ENCODE measurements at places on chromosomes 7 and 10.

GRCh38 chr7:140062118-140062527, 628 bp downstream of the PARP12 start:
- DNase-seq, result no peak

GRCh38 chr10:94075506-94075905, 81.8 kb downstream of the PLCE1 start:
- DNase-seq, result no peak

DNA sequence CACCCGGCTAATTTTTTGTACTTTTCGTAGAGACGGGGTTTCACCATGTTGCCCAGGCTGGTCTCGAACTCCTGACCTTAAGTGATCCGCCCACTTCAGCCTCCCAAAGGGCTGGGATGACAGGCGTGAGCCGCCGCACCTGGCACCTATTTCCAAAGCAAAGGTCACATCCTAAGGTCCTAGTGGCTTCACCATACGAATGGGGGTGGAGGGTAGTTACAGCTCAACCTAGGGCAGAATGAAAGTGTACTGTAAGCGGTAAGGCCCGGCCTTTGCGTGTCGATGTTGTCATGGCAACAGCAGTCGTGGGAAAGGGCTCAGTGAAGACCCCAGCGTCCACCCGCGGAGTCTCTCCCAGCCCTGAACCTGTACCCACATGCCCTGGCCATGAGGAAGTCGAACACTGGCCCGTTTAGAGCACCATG, 1.6 kb upstream of the COX19 start:
- no peak for DNase-seq

DNA sequence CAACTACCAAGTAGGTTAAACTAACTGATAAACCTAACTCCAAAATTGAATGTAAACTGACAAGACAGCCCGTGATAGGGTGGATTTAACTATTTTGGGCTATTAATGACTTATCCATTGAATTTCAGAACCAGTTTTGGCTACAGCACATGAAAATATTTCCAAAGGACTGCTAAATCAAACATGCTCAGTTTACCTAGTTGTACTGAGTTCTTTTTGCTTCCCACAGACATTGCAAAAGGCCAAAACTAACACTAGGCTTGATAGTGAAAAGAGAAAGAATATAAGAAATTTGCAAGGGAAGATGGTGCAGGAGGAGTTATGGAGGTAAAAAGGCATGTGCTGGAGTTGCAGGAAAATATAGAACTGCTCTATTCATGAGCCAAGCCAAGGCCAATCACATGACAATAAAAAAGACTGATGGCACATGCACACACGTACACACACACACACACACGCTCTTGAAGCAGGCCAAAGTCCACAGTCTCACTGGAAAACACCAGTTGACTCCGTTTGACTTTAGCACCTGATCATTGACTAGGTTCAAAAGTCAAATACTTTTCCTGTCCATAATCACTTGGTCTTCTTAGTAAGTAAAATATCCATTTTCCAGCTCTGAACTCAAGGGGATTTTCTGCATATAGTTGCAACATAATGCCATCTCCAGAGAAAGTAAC, 76.0 kb upstream of the AGBL3 start:
- DNase-seq, result no peak

DNA sequence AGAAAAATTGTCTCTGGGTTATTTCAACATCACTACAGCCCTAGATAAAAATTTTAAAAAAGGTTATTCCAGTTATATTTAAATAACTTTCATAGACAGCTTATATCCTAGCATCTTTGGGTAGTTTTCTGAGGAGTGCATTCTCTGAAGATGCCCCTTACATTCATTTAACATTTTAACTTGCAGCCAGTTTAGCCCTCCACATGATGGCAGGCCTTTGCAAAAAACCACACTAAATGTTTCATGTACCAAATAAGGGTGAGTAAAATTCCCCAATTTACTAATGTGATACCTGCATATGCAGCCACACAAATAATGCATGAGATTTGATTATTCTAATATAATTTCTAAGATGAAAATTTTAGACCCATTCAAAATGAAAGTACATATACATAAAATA, 108.4 kb upstream of the ZWINT start:
- no peak for DNase-seq

DNA sequence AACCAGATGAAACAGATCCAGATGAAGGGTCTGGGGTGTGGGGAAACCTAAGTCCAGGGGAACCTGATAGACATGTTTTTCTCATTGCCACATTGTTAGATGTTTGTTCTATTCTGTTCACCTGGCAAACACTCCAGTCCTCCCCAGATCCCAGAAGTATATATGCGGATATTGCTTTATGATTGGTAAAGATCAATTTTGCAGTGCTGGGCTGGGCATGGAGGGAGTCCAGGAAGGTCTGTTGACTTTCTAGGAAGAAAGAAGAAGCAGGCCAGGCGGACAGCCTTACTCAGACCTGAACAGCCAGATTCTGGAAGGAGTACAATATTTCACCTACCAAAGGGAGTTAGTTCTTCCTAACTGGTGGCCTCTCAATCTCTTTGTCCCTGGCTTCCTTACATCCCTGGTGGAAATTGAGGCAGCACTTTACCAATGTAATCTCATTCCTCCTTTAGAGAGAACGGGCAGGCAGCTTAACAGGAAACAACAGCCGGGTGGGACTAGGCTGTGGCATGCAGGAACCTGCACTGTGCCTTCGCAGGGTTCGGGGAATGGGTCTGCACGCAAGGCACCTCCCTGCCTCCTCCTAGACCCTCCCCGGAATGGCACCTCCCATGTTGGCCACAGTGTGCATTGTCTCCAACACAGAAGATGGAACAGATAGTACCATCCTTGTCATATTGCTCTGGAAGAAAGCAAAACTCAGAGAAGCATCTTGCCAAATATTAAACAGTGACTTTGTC, 930 bp downstream of the GIMAP6 start:
- peak; percentile 3 for DNase-seq

GRCh38 chr7:38506004-38506403, 125.2 kb downstream of the AMPH start:
- no peak for DNase-seq

GRCh38 chr7:121761399-121761798, 111.6 kb upstream of the PTPRZ1 start:
- DNase-seq, result no peak

DNA sequence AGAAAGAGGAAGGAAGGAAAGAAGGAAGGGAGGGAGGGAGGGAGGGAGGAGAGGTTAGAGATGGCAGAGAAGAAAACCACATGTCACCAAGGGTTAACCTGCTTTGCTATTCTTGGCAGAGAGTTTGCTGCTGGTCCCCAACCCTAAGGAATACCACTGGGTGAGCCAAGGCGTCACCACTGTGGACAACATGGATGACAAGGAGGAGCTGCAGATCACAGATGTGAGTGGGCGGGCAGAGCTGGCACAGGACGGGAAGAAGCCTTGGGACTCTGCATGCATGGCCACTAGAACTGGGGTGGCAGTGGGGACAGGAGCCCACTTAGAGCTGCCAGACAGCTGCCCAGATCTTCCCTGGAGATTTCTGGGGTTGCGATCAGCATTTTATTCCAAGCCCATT, 17.2 kb upstream of the MYH16 start:
- DNase-seq, result peak; percentile 10

DNA sequence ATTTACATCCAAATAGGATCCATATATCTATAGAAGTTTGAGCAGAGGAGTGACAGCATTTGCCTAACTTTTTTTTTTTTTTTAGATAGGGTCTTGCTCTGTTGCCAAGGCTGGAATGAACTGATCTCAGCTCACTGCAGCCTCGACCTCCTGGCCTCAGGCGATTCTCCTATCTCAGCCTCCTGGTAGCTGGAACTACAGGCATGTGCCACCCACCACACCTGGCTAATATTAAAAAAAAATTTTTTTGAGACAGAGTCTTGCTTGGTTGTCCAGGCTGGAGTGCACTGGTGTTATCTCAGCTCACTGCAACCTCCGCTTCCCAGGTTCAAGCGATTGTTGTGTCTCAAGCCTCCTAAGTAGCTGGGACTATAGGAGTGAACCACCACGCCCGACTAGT, 15.1 kb downstream of the PPIA start:
- no peak for DNase-seq

GRCh38 chr10:80407812-80408241, 524 bp upstream of the PRXL2A start:
- no peak for DNase-seq

GRCh38 chr7:85021101-85021704, 165.7 kb downstream of the SEMA3D start:
- no peak for DNase-seq

DNA sequence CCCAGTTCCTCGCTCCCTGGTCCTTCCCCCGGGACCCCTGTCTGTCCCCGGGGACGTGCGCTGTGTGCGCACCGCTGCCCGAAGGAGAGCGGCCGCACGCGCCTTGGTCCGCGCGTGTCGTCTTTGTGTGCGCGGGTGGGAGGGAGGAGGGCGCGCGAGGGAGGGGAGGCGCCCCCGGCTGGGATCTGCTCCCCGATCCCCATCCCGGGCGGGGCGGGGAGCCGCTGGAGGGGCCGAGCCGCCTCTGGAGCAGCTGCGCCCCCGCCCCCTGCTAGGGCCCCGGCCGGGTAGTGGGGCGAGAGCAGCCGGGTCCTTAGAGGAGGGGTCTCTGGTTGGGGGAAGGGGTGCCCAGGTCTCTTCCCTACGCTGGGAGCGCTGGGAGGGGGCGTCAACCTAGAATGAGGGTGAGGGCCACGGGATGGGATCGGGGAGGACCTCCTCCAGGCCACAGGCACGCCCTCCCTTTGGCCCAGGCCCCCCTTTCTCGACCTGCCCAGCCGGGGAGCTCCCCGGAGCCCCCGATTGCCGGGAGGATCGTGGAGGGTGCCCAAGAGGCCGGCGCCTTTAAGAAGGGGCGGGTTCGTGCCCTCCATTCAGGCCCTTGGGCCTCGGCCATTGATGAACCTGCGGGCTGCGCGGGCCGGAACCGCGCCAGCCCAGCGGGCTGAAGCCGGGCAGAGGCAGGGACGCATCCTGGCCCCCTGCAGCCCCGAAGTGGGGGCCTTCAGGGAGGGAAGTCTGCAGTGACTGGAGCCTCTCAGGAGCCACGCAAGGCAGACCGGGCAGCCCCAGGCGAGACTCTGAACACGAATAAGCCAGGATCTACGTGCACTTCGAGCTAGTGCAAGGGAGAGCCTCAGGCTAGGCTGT, 678 bp downstream of the SH2B2 start:
- DNase-seq, result no peak

DNA sequence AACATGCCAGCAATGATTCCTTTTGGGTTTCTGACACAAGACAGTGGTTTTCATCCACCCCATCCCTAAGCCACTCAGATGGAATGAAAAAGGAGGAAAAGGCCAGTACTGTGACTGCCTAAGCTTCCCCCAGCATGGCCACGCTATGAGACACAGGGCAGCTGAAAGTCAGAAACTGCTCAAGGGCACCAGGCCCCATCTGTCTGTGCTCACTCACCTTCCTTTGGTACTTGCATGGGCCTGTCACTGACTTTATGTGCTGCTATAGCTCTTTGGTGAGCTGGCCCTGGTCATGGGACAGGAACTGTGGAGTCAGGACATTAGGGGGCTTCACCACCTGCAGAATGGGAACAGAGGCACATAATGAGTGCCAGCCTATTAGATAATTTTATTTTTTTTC, 21.2 kb upstream of the ACSM6 start:
- DNase-seq, result no peak

GRCh38 chr10:65570143-65571010, 1355.5 kb upstream of the LRRTM3 start:
- DNase-seq, result peak; percentile 14

GRCh38 chr10:110498982-110499795, 1.5 kb downstream of the DUSP5 start:
- peak; percentile 37 for DNase-seq

GRCh38 chr7:101720324-101720723, 91.2 kb upstream of the MYL10 start:
- no peak for DNase-seq

- DNase-seq, result no peak
Measured at GRCh38 chr10:102585026-102585425, 59.3 kb upstream of the TRIM8 start.

- DNase-seq, result no peak
Measured at GRCh38 chr10:71408436-71409225, 11.9 kb downstream of the CDH23 start.

Data from HL-60 (cell line).